ENCODE measurements at places on chromosomes 2 and 18. TPM values are rescaled to one million over a fixed set of nuclear protein-coding genes. Genes with fewer than 3 reads are reported as not detected.
A peak's percentile ranks its signal among the peaks of the same experiment; 100 is the strongest.

DNA sequence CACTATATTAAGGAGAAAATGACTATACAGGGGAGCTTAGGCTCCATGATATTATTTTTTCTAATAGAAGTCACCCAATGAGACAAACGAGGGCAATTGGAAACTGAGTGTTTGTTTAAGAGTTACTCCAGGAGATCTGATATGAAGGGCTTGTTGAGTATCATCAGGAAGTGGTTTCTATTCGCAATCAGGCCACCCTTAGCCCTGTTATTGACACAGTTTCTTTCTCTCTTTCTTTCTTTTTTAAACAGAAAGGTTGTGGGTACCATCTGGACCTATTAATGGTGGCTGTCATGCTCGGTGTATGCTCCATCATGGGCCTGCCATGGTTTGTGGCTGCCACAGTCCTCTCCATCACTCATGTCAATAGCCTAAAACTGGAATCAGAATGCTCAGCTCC is 117.3 kb downstream of the DPP4 start:
- peaks cover 45% of the 10 kb centered on the region for H3K36me3 ChIP-seq
- H3K4me1 ChIP-seq, result peaks cover 75% of the 10 kb centered on the region
- peak; percentile 58 for DNase-seq
- no peaks in the 10 kb centered on the region for H3K27me3 ChIP-seq
- peak overlapping the region; percentile 66 for H3K4me3 ChIP-seq

DNA sequence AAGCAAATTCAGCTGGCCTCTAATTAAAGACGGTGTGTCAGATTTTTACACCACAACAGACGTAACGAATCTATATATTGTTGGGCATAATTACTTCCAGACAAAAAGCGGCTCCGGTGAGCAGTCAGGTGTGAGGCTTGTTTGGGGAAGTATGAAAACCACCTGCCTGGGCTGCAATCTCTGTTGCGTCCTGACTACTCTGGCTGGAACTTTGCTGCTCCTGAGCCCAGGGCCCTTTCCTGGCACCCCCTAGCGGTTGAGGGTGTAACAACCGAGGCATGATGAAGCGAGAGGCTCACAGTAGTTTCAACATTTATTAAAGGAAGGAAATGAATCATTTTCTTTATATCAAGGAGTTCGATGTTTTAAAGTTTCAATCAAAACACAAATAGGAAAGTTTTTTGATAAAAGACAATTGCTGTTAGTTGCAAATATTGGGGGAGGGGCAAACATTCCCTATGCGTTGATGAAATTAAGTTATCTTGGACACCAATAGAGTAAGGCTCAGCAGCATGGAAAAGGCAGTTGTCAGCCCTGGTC is 10.6 kb upstream of the ITGB6 start:
- H3K4me1 ChIP-seq, result peaks cover 18% of the 10 kb centered on the region
- DNase-seq, result peak; percentile 76
- no peak overlapping the region for H3K27ac ChIP-seq
- peaks cover 14% of the 10 kb centered on the region for H3K27me3 ChIP-seq
- no peak overlapping the region for H3K4me3 ChIP-seq
- H3K36me3 ChIP-seq, result no peaks in the 10 kb centered on the region

- H3K4me3 ChIP-seq, result no peak overlapping the region
- peaks cover 19% of the 10 kb centered on the region for H3K36me3 ChIP-seq
- H3K27me3 ChIP-seq, result no peaks in the 10 kb centered on the region
- H3K27ac ChIP-seq, result no peak overlapping the region
- H3K4me1 ChIP-seq, result peaks cover 9% of the 10 kb centered on the region
- no peak for DNase-seq
Observed at GRCh38 chr2:181264001-181264400, 193.2 kb upstream of the ITGA4 start.

DNA sequence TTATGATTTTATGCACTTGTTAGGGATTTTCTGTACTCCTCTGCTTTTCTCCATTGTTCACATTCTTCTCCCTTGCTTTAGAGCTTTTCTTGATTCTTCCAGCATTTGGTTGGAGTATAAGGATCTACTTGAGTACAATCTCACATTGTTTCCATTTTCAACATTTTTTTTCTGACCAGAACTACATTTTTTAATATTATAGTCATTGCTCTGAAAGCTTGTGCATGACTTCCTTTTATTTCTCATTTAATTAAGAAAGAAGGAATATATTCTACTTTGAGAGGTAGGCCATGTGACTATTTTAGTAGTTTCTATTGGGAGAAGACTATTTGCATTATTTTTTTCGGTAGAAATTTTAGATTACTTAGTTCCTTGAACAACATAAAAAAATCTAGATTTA is 200.4 kb downstream of the TMEM247 start:
- no peak overlapping the region for H3K4me3 ChIP-seq
- DNase-seq, result no peak
- no peaks in the 10 kb centered on the region for H3K4me1 ChIP-seq
- H3K27me3 ChIP-seq, result peaks cover 24% of the 10 kb centered on the region
- H3K36me3 ChIP-seq, result no peaks in the 10 kb centered on the region

- H3K27ac ChIP-seq, result no peak overlapping the region
- peaks cover 6% of the 10 kb centered on the region for H3K4me1 ChIP-seq
- no peak overlapping the region for H3K4me3 ChIP-seq
- DNase-seq, result no peak
Observed at GRCh38 chr2:170141865-170142264, 36.1 kb upstream of the MYO3B start.

DNA sequence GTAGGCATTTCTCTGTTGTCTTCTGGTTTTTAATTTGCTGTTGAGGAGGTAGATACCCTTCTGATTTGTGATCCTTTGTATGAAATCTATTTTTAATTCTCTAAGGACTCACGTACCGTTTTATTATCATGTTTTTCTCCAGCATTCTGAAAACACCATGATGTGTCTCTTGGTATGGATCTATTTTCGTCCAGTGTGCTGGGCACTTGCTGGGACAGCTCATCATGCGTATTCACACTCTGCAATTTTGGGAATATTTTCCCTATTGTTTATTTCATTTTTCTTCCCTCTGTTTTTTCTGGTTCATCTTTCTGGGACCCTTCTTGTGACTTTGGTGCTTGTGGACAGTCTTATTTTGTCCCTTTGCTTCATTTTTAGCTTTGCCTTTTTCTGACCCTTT is 21.9 kb downstream of the RPIA start:
- no peak for DNase-seq
- H3K4me1 ChIP-seq, result no peaks in the 10 kb centered on the region
- no peak overlapping the region for H3K27ac ChIP-seq
- no peak overlapping the region for H3K4me3 ChIP-seq

DNA sequence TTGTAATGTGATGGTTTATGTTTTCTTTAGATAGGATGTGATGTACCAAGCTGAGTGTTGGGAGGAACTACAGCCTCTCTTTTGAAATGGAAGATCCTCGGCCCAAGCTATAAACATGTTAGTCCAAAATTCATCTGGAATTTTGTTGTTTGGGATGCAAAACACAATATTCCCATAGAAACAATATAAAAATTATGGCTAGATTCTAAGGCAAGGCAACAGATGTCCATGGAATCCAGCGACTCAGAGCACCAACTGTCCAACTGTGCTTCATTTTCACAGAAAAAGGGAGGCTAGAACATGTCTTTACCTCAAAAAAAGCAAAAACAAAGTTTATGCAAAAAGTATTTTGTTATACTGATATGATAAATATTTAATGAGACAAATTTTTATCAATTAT is 52.4 kb upstream of the ATP8B1 start:
- no peak for DNase-seq
- H3K36me3 ChIP-seq, result no peaks in the 10 kb centered on the region
- H3K27ac ChIP-seq, result no peak overlapping the region
- H3K27me3 ChIP-seq, result peaks cover 14% of the 10 kb centered on the region
- H3K4me1 ChIP-seq, result no peaks in the 10 kb centered on the region

- H3K4me1 ChIP-seq, result peaks cover 36% of the 10 kb centered on the region
- peak within 1 kb of the TSS; percentile 93 for H3K27ac ChIP-seq
- peaks cover 48% of the 10 kb centered on the region for H3K36me3 ChIP-seq
- no peaks in the 10 kb centered on the region for H3K27me3 ChIP-seq
Observed at GRCh38 chr2:218216674-218217359, at the start of gene ARPC2. TSS of gene ARPC2 (plus strand) at chr2:218217189. CDS start at chr2:218217471, 282 bp downstream.

Gene ATP8B1
- total RNA-seq, result not detected

Gene LAMA1
- total RNA-seq, result not detected

- H3K27me3 ChIP-seq, result peaks cover 23% of the 10 kb centered on the region
- H3K36me3 ChIP-seq, result no peaks in the 10 kb centered on the region
- DNase-seq, result no peak
Observed at GRCh38 chr2:231199219-231199618, 788 bp downstream of the ARMC9 start.

Gene IL36G
- total RNA-seq, result not detected

Gene GALNT13
- total RNA-seq, result 0.61 TPM

GRCh38 chr2:15220603-15221002 is 340.5 kb downstream of the NBAS start:
- no peak overlapping the region for H3K4me3 ChIP-seq
- H3K4me1 ChIP-seq, result peaks cover 6% of the 10 kb centered on the region
- DNase-seq, result no peak
- peaks cover 14% of the 10 kb centered on the region for H3K36me3 ChIP-seq
- no peaks in the 10 kb centered on the region for H3K27me3 ChIP-seq

DNA sequence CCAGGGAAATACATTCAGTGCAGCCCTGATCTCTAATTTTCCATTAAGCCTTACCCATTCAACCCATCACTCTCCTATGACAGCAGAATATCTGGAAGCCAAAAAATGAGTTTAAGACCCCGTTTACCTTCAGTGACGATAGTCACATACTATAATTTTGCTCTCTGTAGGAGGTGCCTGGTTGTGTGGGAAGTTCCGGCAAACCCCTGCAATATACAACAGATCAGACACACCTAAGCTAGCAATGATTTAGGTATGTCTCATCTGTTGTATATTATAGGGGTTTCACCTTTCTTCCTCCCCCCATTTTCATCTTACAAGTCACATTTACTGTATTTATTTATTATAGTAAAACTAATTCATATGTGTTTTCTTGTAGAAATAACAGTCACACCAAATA is 101.7 kb downstream of the DOCK10 start:
- H3K4me3 ChIP-seq, result peak overlapping the region; percentile 51
- peak overlapping the region; percentile 76 for H3K27ac ChIP-seq
- H3K36me3 ChIP-seq, result peaks cover 71% of the 10 kb centered on the region
- DNase-seq, result no peak
- no peaks in the 10 kb centered on the region for H3K27me3 ChIP-seq
- H3K4me1 ChIP-seq, result peaks cover 69% of the 10 kb centered on the region

GRCh38 chr2:215553946-215554345 is 118.1 kb upstream of the FN1 start:
- DNase-seq, result no peak
- H3K27ac ChIP-seq, result no peak overlapping the region
- H3K4me3 ChIP-seq, result no peak overlapping the region

- H3K4me1 ChIP-seq, result no peaks in the 10 kb centered on the region
- no peak for DNase-seq
- no peaks in the 10 kb centered on the region for H3K36me3 ChIP-seq
- no peak overlapping the region for H3K27ac ChIP-seq
- no peak overlapping the region for H3K4me3 ChIP-seq
Observed at GRCh38 chr2:173612354-173612753, 257.7 kb downstream of the CDCA7 start.

- peaks cover 3% of the 10 kb centered on the region for H3K27me3 ChIP-seq
- no peak overlapping the region for H3K4me3 ChIP-seq
- no peak overlapping the region for H3K27ac ChIP-seq
Observed at GRCh38 chr2:113225263-113226259, 51.8 kb downstream of the PSD4 start.

Gene GDF7
- not detected for total RNA-seq
